ENCODE measurements at places on chromosomes 11 and 22. TPM values are rescaled to one million over a fixed set of nuclear protein-coding genes. Genes with fewer than 3 reads are reported as not detected.
A peak's percentile ranks its signal among the peaks of the same experiment; 100 is the strongest.

The OVOL1 gene
- 0.22 TPM for total RNA-seq

The C22orf42 gene
- total RNA-seq = not detected

The SLC35C1 gene
- 24.0 TPM for total RNA-seq

The PITPNM1 gene
- total RNA-seq = 71.5 TPM

The PKP3 gene
- total RNA-seq = 1.1 TPM

The CD3D gene
- total RNA-seq = 0.61 TPM

The OR51B2 gene
- not detected for total RNA-seq

The MGAT3 gene
- total RNA-seq = 7.9 TPM

The APOBEC3A gene
- not detected for total RNA-seq

DNA sequence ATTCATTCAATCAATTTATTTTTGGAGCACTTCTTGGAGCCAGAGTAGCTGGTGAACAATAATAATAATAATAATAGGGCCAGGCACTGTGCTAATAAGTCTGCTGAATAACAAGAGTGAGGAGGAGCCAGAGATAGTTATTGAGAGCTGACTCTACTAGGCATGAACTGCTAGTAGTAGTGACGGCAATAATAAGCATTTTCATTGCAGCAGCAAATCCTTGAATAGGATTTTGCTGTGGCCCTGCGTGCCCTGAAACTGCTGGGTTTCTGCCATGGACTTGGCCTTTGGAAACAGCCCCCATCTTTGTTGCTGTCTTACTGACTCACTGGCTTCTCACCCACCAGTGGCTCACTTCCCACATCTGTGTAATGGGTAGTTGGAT is 545.9 kb downstream of the MIAT start:
- DNase-seq = no peak

DNA sequence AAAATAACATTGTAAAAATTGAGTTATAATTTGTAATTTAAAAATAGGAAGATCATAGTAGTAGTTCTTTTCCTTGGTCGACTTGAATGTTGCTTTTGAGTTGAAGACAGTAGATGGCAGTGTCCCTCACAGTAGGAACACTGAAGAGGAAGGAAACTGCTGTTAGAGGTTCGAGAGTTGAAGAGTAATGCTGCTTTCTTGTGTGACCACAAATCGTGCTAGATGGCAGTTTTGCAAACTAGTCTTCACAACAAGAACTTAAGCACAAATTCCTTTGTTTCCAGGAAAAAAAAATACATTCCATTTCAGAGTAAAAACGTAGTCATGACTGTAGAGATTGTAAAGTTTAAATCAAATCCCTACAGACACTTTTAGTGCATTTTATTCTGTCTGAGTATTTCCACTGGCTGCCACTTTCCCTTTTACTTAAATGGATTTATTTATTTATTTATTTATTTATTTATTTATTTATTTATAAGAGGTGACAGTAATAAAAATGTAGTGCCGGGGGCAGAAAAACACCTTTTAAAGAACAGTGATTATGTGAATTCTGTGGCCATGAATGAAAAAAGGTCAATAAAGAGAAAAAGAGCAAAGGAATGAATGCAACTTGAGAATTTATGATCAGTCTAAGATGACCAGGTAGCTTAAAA is 54.6 kb downstream of the SPECC1L start:
- DNase-seq = peak; percentile 82

DNA sequence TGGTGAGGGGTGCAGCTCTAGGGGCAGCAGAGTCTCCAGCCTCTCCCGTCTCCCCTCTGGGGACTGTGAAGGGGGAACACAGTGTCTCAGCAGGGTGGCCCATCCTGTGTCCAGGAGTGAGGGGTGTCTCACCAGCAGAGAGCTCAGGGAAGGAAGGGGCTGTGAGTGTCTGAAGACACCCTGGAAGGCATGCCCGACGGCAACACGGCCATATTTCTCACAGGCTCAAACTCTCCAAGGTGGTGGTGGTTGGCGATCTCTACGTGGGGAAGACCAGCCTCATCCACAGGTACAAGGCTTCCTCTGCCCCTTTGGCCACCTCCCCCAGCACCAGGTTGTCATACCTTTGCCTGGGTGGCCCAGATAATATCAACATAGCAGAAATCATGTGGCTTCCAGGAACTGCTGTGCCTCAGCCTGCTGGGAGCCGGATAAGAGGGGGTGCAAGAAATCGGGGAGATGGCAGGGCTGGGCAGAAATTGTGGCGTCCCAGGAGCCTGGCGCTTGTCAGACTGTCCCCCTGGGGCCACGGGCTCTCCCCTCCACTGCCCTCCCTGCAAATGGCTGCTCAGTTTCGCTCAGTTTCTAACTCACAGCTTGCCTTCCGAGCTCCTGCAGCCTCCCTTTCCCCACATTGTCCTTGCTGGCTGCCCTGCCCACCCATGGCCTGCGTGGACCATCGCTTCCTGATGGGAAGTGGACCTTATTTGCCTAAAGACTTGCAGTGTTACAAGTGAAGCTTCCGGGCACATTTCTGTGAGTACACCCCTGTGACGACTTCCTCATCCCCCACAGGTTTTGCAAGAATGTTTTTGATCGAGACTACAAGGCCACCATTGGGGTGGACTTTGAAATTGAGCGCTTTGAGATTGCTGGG is 7.2 kb downstream of the RAB36 start:
- DNase-seq = no peak

GRCh38 chr11:45395947-45396346 is 109.8 kb upstream of the SYT13 start:
- no peak for DNase-seq

DNA sequence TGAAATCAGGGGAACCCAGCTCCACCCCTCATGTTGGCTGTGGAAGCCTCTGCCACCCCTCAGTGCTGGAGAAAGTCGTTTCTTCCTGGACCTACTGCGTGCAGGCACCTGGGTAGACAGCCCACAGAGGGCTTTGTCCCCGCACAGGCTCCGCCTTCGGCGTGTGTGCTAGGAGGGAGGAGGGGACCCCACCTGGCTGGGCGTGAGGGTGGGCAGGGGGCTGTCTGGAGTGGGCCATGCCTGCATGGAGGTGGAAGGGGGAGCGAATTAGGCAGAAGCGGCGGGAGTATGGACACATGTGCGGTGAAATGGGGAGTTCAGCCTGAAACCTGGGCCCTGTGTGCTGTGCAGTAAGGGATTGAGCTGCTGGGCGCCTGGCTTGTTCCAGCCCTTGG is 49.3 kb downstream of the FBLN1 start:
- no peak for DNase-seq

DNA sequence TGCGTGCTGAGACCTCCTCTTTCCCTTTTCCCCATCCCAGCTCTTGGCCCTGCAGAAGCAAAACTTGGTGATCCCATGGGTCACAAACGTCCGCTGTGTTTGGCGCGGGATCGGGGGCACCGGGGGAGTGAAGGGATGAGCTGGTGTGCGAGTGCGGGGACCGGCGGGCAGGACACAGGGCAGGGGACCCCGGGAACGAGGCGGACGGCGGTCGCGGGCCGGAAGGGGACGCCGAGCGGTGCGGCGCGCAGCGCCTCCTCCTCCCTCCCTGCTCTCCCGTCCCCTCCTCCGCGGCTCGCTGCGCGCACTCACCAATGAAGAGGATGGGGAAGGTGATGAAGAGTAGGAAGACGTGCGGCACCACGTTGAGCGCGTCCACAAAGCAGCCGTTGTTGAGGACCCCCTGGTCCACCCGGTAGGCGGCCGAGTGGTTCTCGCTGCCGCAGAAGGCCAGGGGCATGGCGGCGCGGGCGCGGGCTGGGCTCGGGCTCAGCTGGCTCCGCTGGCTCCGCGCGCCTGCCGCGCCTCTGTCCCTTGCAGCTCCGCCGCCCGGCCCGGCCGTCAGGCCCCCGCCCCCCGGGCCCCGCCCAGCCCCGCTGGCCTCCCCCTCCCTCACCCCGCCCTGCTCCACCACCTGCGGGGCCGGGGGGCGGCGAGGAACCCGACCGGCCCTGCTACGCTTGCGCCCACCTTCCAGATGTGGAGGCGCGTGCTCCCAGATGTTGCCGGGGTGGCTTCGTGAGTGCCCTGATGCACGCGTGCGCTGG is at the start of gene ABCC8:
Gene ABCC8 (minus strand): TSS at position 529 of the 767 bp plus-strand sequence. CDS start 69 bp downstream, at position 460.
- DNase-seq = no peak

GRCh38 chr11:107014871-107015270 is 3.4 kb downstream of the GUCY1A2 start:
- DNase-seq = peak; percentile 63

GRCh38 chr11:95831198-95831883 is 41.0 kb downstream of the CEP57 start:
- DNase-seq = peak; percentile 96

DNA sequence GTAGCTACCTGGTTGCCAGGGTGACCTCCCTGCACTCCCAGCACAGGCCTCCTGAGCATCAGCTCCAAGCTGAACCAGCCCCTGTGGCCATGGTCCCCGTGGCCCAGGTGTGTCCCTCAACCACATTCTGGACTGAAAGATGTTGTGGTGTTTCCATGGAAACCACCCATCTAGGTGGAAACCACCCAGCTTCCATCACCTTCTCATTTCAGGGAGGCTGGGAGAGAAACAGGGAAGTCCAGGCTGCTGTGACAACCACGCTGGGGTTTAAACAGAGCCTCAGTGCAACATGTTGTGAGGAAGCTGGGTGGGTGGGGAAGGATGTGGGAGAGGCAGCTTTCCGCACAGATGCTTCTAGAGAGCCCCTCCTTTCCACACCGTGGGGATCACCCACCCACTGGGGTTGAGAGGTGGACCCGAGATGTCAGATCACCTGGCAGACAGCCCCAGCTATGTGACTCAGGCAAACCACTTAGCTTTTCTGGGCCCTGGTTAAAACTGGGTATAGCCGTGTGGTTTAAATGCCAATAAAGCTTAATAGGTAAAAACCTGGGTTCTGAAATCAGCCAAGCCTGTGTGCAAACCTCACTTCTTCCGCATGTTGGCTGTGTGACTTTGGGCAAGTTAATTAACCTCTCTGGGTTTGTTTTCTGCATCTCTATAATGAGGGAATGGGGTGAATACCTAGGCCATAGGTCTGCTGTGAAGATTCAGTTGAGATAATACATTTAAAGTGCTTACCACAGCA is 46.4 kb downstream of the CD82 start:
- DNase-seq = no peak

GRCh38 chr11:6111673-6112072 is 4.2 kb downstream of the OR56B4 start:
- DNase-seq = no peak

DNA sequence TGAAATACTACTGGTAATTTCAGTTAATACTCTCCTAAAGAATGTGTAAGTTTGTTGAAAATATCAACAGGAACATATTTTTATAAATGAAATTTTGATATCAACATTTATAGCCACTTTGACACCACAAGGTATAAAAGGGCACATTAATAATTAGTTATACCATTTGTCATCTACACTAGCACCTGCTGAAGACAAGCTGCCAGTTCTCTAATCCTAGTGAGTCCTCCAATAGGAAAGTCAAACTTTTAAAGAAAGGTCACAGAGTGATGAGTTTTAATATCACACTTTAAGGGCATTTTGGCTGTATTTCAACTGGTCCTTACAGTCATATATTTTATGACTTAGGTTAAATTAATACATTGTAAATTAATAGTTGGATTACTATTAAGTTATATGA is 52.3 kb downstream of the APOL5 start:
- no peak for DNase-seq

DNA sequence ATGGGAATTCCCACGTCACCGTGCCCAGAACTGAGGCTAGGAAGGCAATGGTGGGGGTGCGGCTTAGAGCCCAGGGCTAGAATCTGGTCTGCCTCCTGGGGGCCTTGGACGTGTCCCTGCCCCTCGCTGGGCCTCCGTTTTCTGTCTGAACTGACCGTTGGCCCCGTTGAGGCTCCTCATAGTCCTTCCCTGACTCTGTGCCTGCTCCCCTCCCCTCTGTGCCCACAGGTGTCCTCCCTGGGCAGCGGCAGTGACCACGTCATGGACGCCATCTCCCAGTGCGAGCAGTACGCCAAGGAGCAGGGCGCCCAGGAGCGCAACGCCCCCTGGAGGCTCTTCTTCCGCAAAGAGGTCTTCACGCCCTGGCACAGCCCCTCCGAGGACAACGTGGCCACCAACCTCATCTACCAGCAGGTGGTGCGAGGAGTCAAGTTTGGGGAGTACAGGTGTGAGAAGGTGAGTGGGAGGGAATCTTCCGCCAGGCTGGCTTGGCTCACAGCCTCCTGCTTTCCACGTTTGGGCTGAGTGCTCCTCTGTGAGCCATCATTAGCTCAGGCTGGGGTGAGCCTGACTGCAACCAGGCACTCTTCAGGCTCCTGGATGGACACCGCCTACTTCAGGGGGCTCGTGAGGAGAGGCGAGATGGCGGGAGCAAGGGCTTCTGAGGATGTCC is 63.9 kb downstream of the MYO7A start:
- peak; percentile 26 for DNase-seq

DNA sequence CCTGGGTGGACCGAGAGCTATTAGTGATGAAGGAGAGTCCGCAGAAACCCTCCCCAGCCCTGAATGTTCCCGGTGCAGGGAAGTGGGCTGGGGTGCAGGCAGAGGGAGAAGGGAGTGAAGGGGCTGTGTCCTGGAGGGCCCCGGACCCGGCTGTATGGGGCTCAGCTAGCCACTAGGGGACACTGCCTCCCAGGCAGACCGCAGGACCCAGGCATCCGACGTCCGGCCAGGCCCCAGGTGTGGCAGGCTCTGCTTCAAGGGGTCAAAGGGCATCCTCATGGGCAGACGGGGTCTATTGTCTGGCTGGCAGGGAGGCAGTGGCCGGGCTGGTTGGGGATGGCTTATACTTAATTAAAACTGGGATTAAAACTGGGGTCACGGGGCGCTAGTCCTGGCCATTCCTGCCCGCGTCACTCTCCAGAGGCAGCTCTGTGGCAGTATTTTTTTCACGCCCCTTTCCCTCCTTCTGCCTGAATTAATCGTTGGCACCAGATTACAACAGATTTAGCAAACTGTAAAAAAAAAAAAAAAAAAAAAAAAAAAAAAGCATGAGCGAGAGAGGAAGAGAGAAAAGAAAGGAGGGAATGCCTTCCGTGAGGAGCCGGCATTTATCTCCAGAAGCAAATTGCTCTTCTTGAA is 5.1 kb downstream of the FLRT1 start:
- DNase-seq = no peak

GRCh38 chr11:134691985-134692384 is 279.9 kb upstream of the B3GAT1 start:
- peak; percentile 60 for DNase-seq

DNA sequence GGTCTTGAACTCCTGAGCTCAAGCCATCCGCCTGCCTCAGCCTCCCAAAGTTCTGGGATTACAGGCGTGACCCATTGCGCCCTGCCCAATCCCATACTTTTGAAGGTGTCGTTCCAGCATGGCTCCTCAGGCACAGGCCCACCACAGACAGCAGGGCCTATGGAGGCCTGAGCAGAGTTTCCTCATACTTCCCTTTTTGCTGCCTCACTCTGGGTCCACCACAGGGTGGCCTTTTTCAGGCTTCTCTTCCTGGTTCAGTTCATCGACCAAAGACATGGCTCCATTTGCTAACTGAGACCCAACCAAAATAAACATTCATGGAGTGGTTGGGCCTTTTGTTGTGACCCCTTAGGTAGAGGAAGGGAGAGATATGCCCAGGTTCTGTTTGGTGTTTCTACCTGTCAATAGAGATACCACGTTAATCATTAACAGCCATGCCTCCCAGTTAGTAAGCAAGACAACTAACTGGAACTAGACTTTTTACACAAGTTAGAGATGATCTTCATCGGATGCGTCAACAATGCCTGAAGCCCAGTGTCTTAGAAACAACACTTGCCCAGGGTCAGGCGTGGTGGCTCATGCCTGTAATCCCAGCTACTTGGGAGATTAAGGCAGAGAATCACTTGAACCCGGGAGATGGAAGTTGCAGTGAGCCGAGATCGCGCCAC is 35.1 kb downstream of the TRIOBP start:
- DNase-seq = no peak
